ENCODE measurements at places on chromosomes 4 and X.
A peak's percentile ranks its signal among the peaks of the same experiment; 100 is the strongest.

- DNase-seq, result no peak
Measured at GRCh38 chrX:150094375-150094774, 156.1 kb upstream of the EOLA2 start.

DNA sequence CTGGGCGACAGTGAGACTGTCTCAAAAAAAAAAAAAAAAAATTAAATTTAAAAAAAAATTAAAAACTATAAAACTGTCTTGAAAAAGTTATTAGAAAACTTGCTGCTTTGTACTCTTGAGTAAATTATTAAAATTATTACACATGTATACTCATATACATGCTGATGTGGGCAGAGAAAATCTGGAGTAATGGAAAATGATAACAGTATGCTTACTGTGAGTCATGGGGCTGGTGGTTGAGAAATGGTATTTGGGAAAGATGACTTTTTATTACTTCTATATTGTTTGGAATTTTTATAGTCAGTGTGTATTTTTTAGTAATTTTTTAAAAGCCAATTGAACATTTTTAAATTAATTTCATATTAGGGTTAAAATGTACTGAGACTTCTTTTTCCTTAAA is 7.5 kb downstream of the YY2 start:
- no peak for DNase-seq

DNA sequence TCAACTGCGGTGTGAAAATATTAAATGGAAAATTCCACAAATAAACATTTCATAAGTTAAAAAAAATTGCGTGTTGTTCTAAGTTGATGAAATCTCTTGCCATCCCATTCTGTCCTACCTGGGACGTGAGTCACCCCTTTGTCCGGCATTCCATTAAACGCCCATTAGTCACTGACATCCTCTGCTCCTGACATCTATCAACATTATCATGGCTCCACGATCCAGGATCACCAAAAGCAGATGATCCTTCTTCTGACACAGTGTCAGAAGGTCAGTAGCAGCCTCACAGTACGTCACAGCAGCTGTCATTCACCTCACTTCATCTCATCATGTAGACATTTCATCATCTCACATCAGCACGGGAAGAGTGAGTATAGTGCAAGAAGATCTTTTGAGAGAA is 125.7 kb downstream of the ZNF827 start:
- DNase-seq, result peak; percentile 58

DNA sequence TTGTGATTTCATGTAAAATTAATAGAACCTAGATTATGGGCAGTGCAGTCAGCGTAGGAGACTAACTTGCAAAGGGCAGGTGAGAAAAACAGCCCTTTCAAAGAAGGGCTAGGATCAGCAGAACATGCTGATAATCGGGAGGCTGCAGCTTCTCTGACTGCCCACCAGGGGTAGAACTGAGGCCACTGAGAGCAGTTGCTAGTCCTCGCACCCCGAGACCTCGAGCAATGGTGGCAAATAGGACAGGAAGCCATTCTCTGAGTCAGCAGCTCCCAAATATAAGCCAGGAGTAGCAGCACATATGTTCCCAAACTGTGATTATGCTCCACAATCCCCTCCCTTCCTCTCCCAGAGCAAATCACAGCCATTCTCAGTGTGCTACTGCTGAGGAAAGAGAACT is 186.5 kb downstream of the MSL3 start:
- peak; percentile 6 for DNase-seq

All from RCC 7860 (cell line).